ENCODE measurements at places on chromosomes 5 and 9.

GRCh38 chr5:67031692-67032091 is 164.9 kb downstream of the CD180 start:
- no peak for DNase-seq

DNA sequence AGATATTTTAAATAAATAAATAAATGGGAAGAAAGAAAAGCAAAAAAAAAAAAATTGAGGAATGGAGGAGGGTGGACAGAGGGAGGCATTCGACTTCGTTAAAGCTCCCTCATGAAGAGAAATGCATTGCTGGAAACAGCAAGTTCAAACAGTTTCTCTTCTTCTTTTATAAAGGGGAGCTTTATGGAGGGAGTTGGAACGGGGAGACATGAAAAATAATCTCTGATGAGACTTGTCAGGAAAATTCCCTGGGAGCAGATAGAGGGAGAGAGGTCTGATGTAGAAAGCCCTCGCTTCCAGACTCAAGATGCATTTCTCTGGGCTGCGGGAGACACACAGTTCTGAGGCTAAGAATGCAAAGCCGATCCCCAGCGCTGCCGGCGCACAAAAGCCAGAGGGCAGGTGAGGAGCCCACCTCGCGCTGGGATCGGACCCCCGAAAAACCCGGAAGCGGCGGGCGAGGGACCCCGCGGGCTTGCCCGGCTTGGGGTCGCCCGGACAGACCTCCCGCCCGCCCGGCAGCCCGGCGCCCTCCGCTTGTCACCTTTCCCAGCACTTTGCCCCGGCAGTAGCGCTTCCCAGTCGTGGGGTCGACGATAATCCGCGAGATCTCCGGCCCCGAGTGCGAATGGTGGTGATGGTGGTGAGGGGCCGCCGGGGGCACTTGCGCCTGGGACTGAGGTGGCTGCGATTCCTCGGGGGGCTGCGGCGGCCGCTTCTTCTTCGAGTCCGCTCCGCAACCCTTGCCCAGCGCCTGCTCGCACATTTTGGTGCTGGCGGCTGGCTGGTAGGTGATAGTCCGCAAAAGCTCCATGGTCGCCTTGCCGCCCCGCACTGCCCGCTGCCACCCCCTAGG is 512 bp downstream of the PLK2 start:
- DNase-seq, result peak; percentile 64

DNA sequence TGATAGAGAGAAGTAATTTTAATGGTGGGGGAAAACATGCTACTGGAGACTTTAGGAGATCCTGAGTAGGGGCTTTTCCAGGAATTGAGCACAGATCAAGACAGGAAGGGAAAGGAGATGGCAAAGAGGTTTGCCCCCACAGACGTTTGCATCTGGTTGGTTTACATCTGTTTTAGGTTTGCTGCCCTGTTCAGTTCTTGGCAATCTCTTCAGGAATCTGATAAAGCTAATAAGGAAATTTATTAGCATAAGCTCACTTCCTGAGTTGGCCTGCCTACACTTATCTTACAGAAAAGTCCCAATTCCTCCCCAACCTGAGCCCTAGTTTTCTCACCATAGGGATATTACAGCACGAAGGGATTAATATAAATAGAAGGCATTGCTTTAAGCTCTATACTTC is 3.4 kb upstream of the CFAP95 start:
- no peak for DNase-seq

- no peak for DNase-seq
These were observed 15.5 kb upstream of the NCS1 start for GRCh38 chr9:130156672-130157071.

DNA sequence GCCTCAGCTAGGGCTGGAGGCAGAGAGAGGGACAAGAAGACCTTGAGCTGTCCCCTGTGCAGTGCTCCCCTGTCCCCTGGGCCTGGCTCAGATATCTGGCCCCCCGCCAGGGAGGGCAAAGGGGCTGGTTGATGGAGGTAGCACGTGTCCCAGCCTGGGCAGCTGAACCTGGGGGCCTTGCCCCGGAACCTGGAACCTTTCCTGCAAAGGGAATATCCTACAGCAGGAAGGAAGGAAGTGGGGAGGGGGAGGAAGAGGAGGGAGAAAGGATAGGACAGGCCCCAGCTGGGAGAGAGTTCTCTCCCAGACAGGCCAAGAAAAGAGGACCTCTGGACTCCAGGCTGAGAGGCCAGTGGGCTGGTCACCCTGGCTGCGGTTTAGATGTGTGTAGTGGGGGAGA is 27.6 kb upstream of the PSD2 start:
- no peak for DNase-seq

DNA sequence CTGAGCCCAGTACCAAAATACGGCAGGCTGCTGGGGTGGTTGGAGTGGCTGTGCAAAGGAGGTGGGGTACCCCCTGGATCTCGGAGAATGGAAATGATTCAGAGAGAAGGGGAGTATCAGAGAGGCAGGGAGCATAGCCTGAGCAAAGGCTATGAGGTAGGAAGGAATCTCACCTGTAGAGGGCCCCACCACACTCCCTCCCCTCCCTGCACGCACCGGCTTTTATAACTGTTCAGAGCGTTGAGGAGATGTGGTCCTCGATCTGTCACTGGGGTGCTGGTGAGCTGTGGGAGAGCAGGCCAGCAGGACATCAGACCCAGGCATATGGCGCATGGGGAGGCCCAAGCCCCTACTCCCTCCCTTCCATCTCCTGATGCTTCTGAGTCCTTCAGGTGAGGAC is 13.2 kb downstream of the PHF19 start:
- no peak for DNase-seq

DNA sequence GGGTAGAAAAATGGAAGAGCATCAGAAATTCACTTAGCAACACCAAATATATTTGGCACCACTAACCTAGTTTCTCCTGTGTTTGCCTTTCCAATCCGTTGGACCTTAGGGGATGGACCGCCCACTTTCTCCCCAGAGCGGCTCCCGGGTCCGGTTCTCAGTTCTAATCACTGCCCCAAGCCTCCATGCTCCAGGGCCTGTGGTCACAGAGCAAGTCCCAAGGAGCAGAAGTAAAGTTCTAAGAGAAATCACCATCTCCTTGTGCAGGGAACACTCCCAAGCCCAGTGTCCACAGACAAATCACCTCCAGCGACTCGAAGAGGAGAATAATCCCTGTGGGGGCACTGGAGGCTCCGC is 728 bp upstream of the SLC1A1 start:
- peak; percentile 35 for DNase-seq

DNA sequence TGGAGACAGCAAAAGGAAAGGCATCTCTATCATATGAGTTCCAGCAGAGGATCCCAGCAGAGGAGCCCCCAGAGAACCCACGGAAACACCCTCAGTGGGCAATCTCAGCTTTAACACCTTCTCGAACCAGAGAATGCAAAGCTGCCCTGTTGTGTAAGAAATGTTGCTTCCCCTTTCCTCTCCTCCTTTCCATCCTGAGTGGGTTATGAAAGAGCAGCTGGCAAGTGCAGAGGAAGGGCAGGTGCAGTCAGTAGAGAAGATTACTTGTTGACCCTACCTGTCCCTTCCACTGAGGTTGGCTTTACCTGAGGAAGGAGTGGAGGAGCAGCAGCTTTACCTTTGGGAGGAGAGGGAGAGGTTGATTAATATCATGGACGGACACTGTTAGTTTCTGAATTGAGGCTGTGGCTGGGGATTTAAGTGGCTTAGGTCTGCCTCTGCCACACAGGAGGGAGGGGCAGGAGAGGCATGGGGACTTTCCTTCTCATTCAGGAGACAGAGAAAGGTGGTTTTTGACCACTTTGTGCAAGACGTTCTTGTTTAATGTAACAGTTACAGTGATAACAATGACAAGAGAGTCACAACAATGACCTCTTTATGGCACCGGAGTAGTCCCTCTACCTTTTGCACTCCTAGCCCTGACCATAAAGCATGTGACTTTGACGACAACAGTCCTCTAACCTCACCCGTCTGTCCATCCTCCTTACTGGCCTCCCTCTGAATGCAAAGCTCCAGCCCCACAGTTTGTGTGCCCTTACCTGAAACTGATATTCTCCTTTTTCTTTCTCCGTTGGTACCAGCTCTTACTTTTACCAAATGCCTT is 254.8 kb downstream of the NSG2 start:
- DNase-seq, result no peak

DNA sequence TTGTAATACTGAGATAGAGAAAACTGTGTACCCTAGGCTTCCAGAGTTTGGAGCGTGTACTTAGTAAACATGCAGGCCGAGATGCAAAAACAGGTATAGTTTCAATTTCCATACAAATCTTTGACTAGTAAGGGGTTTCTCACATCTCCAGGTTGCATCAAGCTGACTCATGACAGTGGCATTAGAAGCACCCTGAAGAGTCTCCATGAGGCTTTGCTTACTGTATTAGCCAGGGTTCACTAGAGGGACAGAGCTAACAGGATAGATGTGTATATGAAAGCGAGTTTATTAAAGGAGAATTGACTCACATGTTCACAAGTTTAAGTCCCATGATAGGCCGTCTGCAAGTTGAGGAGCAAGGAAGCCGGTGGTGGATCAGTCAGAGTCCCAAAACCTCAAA is 275.3 kb upstream of the CDH6 start:
- peak; percentile 5 for DNase-seq

GRCh38 chr9:81058782-81059181 is 630.6 kb downstream of the TLE1 start:
- DNase-seq, result no peak

DNA sequence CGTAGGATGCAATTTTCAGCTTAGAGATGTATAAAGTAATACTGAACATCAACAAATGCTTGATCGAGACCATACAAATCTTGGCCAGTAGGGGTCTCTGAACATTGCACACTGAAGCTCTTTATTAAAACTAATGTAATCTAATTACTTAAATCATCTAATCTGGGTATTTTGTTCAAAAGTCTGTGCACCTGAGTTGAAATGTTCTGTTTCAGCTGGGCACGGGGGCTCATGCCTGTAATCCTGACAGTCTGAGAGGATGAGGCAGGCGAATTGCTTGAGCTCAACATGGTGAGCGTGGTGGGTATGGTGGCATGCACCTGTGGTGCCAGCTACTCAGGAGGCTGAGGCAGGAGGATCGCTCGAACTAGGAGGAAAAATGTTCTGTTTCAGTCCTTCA is 41.0 kb downstream of the ESM1 start:
- peak; percentile 27 for DNase-seq

GRCh38 chr5:172858511-172858989 is 24.5 kb downstream of the ERGIC1 start:
- peak; percentile 69 for DNase-seq

DNA sequence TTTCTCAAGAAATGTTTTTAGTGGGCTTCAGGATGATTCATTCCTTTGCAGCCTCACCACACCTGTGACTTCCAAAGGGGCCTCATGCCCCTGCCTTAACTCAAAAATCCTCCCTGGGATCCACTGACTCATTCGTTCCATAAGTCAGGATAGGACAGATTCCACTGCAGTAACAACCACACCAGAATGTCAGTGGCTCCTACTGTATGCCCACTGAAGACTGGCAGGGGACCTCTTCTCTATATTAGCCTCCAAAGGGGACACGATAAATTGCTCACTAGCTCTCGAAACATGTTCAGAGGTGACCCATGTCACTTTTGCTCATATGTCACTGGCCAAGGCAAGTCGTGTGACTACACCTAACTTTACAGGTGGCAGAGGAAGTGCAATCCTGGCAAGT is 25.7 kb upstream of the LHX2 start:
- DNase-seq, result no peak

GRCh38 chr9:109652112-109652511 is 127.9 kb upstream of the PALM2AKAP2 start:
- no peak for DNase-seq

DNA sequence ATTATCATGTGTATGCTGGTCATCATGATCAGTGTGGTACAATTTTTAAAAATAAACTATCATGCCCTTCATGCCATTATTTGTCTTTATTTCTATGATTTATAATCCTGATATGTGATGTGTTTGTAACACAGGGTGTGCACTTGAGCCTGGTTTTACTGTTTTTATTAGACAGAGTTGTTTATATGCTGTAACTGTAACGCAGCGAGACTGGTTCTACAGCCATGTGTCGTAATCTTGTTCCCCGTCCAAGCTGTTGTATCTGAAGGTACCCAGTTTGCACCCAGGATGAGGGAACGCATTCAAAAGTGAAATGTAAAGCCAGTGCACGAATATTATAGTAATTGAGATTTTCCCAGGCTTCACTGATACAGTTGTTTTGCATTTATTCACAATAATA is 28.2 kb downstream of the SNX18 start:
- DNase-seq, result no peak

GRCh38 chr5:33277061-33277650 is 163.6 kb upstream of the TARS1 start:
- no peak for DNase-seq

DNA sequence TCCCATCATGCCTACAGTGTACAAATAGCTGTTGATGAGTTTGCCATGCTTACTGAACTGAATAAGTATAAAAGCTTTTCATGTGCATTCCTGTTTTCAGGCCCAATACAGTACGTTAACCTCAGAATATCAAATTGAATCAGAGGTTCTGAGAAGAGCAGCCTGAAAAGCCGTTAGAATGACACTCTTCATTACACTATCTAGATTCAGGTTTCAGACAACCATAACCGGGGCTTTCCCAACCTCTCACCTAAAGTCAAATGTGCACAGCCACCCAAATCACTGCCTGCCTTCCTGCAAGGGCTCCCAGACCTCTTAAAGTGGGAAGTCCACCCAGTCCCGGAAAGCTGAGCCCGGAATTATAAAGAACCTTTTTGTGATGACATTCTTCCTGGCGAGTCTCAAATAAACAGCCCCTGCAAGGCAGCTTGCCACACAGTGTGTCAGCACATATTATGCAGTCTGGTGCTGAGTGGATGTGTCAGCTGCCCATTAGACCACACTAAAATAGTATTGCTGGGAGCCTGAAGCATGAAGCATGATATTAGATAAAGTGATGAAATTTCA is 245.8 kb downstream of the TLE4 start:
- no peak for DNase-seq

DNA sequence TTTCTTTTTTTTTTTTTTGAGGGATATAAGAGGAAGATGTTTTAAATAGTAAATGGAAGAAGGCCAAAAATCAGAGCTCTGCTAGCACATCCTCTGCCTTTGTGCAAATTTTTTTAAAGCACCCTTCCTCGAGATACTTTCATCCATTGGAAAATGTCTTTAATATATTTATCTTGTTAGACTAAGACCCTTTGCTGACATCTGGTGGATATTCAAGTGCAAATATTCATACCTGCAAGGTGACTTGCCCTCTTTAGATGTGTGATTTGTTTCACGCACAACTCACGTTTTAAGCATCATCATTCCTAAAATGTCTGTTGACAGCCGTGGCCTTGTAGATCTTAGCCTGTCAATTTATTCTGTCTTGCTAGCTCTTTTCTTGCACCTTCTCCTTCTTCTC is 258.5 kb downstream of the AGTPBP1 start:
- no peak for DNase-seq

DNA sequence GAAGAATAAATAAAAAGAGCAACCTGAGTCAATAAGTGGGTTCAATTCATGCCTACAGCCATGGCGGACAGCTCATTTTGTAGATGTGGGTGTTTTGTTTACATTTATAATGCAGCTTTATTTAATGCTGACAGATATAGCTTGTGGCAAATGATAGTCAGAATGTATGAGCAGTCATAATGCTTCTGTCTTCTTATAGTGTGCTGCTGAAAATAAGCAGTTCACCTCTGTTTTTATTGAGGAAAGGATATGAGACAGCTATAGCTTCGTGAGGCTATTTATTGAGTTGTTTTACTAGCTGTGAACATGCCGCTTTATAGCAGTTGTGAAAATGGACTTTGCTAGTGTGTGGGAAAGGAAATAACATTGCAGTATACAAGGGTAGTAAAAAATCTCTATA is 147.4 kb downstream of the PBX3 start:
- DNase-seq, result no peak
